ENCODE measurements at places on chromosomes 5 and 9.

GRCh38 chr5:76954383-76954763, 1.5 kb downstream of the CRHBP start:
- no peak for DNase-seq

- no peak for DNase-seq
Observed at GRCh38 chr9:110753731-110754231, 85.2 kb downstream of the MUSK start.

DNA sequence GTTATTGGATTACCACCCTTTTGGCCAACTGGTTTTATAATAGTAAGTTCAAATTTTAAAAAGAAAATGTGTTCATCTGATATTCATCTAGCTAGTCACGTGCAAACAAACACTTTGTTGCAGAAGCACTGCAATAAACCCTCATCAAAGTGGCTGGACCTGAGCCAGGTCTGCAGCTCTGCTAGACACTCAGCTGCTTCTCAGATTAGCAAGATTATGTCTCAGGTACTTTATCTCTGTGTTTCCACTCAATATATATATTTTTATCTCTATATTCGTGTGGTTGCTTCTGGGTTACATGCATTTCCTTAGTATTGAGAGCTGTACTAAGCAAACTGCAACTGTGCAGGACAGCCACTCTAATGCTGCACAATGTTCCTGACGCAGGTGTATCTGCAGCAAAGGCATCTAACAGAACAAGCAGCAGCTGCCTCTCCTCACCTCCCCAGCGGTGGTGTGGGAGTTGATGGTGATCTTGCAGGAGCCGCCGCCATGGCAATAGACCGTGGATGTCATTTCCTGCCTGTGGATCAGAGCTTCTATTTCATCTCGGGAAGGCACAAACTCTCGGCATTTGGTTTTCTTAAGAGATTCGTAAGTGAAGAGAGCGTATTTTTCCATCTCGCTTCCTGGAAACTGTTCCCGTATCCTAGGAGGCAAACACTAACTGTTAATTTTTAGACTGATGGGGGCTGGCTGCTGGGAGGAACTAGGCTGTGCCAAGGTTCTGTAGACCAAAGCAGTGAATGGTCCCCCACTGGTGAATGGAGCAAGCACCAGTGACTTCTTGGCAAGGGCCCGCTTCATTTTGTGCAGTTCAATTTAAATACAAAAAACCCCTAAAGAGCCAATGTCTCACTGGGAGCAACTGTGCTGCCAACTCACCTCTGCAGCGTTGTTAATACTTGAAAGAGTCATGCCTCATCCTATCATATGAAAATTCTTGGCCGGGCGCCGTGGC, 56.7 kb upstream of the RETREG1 start:
- DNase-seq, result no peak

DNA sequence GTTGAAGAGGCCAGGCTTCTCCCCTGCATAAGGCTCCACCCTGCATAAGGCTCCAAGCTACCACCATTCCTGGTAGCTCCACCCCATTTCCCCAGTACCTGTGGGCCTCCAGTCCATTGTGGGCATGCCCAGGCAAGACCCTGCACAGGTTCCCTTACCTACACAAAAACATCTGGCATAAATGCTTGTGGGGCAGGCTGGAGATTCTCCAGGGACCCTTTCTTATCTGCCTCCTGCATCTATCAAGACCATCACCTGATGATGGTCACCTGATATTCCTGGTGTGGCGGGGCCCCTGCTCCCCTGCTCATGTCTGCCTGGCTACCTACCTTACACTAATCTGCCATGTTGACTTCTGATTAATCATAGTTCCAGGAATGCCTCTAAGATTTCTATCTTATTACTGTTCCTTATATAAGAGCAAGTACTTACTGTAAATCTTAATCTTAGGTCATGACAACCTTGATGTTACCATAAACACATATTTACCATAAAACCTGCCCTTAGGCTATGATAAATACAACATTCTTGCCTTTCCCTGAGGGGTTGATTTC, 41.0 kb downstream of the FGD3 start:
- peak; percentile 64 for DNase-seq

GRCh38 chr5:32828492-32828891, 117.4 kb downstream of the NPR3 start:
- DNase-seq, result no peak

DNA sequence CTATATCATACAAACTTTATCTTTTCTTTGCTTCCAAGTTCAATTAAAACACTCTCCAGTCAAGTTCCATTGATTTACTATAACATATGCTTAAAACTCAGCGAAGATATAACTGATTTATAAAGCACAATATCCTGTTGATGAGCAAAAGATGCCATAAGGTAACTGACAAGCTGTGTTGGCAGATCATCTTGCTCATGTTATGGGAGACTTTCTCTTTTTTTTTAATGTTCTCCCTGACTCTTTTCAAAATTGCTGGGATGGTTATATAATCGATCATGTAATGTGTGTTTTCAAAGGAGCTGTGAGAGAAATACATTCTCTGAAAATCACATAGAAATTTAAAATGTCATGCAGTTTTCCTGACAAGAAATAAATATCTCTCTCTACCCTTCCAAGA, 293.5 kb downstream of the MED10 start:
- DNase-seq, result no peak

DNA sequence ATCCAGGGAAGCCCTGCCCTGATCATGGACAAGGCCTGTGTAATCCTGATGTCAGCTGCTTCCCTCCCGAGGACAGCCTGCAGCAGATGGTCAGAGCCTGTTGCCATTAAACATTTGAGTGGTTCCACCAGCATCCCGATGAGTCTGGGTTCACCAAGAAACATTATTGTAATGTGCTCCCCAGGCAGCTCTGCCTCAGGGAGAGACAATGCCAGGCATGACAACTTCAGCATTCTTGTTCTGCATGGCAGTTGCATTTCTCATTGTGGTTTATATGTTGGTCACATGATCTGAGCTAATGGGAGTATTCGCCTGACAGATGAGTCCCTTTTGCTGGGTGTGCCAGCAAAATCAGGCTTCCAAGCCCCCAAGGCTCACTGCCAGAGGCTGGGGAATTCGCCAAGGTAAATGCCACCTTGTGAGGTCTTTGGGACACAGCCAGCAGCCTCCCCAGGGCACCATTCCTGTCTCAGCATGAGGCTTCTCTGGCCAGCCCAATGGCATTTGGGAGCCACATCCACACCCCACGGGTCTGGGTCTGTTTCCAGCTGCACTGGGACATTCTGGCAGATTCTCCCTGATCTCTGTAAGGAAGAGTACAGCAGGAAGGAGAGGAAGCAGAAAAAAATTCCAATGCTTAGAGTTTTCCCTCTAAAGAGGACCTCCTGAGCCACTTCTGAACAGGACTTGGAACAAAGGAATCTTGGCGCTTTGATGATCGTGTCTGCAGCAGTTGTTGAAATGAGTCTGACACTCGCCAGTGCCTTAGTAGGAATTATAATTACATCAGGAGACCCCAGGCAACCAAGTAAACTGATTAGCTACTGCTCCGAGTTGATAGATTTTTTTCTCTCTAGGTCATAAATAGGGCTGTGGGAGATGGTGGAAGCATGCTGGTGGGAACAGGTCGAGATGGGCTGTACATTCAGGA, 18.7 kb downstream of the KCNIP1 start:
- DNase-seq, result peak; percentile 60

- no peak for DNase-seq
Observed at GRCh38 chr5:12246036-12246435, 341.8 kb upstream of the CTNND2 start.

DNA sequence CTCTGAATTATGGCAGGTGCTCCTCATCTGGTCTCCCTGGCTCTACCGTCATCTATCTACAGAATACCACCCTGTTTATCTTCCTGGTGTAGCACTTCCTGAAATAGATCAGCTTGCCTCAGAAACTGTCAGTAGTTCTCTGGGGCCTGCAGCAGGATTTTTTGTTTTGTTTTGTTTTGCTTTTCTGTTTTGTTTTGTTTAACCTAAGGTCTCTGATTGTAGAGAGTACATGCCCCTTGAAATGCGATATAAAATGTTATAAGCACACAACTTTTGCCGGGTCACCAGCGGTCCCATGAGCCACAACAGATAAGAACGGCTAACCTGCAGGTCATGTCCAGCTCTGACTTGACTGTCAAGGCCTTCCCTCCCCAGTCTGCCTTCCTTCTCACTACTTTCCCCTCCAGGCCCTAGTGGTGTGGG, 26.6 kb upstream of the CREBRF start:
- DNase-seq, result no peak

- DNase-seq, result no peak
Observed at GRCh38 chr5:173660481-173661280, 44.2 kb upstream of the BOD1 start.

GRCh38 chr5:104178829-104179456, 616.4 kb upstream of the NUDT12 start:
- peak; percentile 58 for DNase-seq

DNA sequence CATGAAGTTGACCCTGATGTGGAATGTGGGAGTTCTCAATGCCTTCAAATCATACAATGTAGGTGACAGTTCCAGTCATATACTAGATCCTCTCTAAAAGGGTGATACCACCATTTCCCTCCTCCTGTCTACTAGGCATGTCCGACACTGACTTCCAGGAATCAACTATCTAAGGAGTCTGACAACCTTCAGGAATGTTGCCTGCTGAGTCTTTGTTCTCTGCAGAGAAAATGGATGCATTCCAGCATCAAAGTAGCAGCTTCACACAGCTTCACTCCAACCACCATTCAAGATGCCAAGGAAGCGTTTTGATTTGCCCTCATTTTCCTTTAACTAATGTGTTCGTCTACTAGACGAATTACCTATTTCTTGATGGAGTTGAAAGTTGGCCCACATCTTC, 530.2 kb downstream of the EBF1 start:
- no peak for DNase-seq

DNA sequence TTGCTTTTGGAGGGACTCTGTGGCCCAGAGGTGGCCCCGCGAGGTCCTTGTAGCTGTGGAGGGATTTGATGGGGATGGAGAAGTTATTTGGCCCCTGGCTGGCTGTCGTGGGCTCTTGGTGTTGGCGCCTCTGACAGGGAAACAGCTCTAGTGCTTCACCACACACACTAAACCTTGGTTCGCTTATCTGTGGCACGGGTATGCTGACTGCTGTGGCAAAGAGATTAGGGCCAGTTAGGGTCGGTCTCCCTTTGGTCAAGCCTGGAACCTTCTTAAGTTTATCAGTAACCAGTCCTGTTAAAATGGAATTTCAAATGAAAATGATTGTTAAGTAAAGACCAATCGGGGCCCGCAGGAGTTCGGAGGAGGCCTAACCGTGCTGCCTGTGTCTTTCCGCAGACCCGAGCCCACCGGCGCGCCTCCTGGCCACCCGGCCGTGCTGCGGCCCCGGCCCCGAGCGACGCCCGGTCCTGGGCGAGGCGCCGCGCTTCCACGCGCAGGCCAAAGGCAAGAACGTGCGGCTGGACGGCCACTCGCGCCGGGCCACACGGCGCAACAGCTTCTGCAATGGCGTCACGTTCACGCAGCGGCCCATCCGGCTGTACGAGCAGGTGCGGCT, 28.4 kb downstream of the NEURL1B start:
- DNase-seq, result no peak

- peak; percentile 82 for DNase-seq
Observed at GRCh38 chr9:95316794-95317118, 753 bp downstream of the FANCC start.

- DNase-seq, result no peak
Observed at GRCh38 chr5:32837211-32837610, 126.1 kb downstream of the NPR3 start.

GRCh38 chr5:122112063-122112462, 17.3 kb upstream of the ZNF474 start:
- DNase-seq, result no peak

DNA sequence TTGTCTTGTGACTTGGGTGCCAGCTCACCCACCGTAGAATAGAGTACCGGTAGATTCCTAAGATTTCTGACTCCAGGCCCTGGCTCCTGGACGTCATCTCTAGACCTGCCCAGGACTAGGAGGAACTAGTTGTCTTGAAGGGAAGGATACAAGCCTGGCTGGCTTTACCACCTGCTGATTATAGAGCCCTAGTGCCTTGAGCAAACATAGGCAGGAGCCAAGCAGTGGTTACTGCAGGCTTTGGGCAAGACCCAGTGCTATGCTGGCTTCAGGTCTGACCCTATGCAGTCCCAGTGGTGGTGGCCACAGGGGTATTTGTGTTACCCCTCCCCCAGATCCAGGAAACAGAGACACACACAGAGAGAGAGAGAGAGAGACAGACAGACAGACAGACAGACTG, 606.2 kb downstream of the PDE4D start:
- no peak for DNase-seq

DNA sequence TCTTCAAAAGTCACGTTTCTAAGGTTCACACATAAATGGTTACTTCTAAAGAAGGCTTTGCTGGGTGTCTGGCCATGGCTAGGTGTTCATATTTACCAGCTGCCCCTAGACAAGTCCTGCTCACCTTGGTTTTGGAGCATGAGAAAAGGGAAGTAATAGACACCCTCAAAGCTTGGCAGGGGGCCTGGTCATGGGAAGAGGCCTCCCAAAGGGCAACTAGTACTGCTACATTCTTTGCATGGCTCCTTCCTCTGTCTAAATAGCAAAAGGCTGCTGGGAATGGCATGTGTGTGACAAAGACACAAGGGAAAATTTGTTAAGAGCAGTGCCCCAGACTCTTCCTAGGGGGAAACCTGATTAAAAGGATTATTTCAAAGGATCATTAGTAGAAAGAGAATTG, 93.4 kb downstream of the NRG2 start:
- no peak for DNase-seq

- no peak for DNase-seq
Observed at GRCh38 chr5:107469064-107469463, 201.7 kb downstream of the EFNA5 start.

DNA sequence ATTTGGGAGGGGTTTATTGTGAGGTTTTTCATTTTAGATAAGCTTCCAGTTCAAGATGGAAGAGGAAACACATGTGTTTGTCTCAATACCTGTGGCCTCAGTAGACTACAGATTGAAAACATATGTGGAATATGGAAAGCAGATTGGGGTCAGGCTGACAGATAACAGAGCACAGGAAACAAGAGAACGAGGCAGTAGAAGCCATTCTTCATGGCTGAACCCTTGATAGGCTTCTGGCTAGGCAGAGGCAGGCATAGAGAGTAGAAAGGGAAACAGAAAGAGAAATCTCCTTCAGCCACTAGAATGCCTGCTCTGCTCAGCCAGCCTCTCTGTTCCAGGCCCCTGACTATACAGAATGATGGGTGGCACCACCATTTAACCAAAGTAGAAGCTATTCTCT, 152.5 kb downstream of the MUSK start:
- no peak for DNase-seq

DNA sequence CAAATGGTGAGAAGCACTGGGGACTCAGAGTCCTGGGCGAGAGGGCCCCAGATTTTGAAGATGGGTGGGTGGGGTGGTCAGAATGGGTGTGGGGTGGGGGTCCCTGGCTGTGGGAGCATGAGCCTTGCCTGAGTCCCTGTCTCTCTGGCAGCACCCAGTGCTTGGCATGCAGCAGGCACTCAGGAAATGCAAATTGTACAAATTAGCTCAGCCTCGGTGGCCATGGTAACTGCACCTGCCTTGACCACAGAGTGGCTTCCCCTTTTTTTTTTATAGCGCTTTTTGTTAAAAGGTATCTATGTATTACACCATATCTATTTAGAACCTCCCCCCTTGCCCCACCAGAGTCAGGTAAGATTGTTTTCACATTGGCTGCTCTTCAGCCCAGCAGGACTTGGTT, 19.2 kb upstream of the PITX1 start:
- DNase-seq, result no peak

Data from LoVo (cell line).